ENCODE measurements at places on chromosomes 7 and 10.

GRCh38 chr10:58782876-58783851, 270.5 kb downstream of the BICC1 start:
- DNase-seq, result no peak

DNA sequence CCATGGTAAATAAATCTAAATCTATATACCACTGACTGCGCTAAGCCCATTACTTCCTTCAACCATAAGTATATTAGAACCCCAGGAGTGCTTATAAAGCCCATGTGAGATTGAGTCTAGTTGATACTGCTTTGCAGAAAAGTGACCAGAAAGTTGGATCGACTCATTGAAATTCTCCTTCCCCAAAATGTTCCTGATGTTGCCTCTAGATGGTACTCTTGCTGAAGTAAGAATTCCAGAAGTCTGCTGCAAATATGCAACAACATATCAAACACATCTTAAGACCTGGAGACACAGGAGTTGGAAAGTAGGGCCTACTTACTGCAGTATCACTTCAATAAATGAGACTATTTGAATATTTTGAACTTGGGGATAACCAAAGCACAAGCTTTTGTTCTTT, 550.8 kb downstream of the IPMK start:
- no peak for DNase-seq

DNA sequence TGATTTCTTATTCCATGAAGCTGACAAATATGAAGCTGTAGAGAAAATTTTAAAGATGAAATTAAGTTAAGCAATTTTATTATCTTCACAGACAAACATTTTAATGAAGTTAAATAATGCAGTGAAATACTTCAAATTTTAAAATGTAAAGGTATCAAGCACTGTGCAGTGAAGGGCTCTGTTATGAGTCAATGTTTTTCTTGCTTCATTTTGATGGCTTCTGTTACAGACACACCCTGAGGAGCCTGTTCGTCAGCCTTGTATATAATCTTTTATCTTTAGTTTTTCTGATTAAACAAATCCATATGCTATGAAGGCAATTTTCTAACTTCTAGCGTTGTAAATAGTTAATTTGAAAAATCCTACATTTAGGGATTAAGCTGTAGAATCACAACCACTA, 18.5 kb downstream of the VSTM2A start:
- DNase-seq, result no peak

DNA sequence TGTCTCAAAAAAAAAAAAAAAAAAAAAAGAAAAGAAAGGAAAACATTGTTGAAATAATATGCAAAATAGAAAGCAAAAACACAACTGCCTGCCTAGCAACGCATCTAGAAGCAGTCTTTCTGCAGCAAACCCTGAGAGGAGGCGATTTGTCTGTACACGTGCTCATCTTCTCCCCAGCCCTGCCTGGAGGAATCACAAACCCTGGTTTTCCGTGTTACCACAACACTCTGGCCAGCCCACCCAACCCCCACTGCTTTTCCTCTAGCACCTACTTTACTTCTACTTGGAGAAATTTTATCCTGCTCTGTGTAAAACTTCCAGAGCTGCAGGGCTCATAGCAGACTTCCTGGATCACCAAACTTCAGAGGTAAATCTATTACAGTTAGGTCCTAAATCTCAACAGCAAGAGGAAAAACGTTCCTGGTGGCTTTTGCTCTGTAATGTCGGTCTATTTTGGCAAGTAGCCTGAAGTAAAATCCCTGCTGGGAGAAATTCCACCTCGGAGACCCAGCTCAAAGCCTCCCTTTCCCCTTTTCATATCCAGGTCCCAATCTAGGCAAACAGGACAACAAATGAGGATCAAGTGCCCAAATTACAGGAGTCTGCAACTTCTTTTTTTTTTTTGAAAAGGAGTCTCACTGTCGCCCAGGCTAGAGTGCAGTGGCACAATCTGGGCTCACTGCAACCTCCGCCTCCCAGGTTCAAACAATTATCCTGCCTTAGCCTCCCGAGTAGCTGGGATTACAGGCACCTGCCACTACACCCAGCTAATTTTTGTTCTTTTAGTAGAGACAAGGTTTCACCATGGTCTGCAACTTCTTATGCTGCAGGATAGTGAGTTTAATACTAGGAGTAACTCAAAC, 91.6 kb downstream of the DNMBP start:
- no peak for DNase-seq

GRCh38 chr7:156656598-156656997, 16.0 kb downstream of the RNF32 start:
- DNase-seq, result no peak

- DNase-seq, result no peak
Observed at GRCh38 chr7:40506158-40506557, 371.4 kb downstream of the SUGCT start.

GRCh38 chr7:47794016-47794415, 154.2 kb downstream of the PKD1L1 start:
- DNase-seq, result no peak

DNA sequence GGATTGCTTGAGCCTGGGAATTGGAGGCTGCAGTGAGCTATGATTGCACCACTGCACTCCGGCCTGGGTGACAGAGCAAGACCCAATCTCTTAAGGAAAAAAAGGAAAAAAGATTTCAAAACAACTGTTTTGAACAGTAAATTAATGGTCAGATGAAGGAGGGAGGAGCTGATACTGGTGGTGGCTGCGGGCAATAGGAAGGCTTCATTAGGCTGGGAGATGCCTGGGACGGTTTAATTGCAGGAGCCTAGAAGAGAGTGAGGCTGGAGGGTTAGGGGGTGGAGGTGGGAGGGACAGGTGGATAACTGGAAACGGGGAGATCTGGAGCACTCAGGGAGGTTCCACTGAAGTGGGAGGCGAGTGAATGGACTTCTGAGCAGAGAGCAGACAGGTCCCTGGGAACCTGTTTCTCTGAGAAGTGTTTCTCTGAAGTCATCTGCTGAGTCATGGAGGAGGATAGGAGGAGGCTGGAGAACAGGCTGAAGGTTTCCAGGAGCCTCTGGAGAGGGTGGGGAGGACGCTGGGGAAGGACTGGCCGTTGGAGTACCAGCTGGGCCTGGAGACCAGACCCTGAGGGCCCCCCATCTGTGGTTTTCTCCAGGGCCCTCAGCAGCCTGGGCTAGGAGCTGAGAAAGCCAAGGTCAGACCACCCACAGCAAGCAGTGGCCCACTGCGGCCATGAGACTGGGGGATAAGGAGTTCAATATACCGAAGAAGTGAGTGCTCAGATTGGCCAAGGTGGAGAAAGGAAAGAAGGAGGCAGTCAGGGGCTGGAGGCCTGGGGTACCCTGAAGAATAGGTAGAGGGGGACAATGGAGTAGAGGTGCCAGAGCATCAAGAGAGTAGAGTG, 14.4 kb upstream of the YWHAG start:
- DNase-seq, result no peak

DNA sequence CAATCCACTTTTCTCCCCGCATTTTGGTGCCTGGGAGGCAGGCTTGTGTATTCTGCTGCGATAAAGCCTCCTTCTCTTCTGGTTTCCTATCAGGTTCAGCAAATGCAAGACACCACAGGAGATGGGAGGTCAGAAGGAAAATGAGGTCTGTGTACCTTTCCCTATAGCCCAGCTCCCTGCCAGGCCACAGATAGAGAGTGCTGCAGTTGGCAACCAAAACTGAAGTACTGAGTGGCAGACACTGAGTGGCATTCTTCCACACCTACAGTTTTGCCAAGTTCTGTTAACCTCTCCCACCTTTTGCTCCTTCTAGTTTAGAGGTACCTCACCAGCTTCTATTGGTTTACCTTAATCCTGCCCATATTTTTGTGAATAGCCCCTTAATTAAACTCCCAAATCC, 948.4 kb downstream of the SORCS1 start:
- DNase-seq, result no peak

DNA sequence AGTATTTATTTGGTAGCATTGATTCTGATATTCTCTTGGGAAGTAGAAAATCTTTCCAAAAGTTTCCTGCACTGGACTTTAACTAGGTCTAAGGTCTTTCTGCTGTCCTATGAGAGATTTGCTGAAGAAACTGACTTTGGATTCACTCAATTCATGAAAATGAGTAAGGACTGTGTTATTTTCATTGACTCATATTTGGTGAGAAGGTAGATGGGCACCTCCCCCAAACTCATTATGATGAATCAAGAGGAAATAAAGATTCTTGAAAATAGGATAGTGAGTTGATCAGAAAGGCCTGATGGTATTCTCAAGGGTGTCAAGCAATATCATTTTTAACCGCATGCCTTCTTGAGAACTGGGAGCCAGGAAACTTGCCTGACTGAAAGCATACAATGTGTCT, 110.3 kb downstream of the RNF133 start:
- DNase-seq, result no peak

DNA sequence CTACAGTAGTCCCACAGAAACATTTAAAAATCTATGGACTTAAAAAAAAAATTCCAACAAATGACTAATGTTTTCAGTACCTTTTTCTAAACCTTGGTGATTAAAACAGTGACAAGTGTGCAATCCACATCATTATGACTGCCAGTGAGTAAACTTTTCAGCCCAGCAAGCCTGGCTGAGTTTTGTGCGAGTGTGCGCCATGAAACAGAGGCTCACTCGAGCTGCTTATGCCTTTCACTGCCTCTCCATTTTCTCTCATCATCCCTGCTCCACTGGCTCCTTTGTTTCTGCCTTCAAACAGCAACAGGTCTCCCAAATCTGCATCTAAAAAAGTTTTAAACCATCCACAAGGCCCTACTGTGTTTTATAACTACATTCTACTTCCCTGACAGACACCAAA, 105.8 kb downstream of the USP6NL start:
- peak; percentile 16 for DNase-seq

- DNase-seq, result no peak
Observed at GRCh38 chr7:119572132-119572531, 700.8 kb upstream of the KCND2 start.

DNA sequence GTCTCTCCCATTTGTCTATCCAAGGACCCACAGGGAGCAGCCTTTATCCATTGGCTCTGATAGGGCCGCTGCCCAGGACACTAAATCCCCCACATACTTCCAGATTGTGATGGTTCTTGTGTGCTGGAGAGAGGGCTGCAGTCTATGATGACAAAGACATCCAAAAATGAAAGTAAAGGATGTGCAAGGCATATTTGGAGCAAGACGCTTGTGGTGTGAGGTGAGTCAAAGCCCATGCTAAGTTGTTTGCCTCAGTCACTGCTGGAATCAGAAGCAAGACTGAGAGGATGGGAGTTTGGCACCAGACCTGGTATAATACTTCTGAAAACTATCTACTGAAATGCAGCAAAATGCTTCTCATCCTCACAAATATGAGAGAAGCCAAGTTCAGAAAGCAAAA, 22.7 kb downstream of the ZNF22 start:
- DNase-seq, result no peak

DNA sequence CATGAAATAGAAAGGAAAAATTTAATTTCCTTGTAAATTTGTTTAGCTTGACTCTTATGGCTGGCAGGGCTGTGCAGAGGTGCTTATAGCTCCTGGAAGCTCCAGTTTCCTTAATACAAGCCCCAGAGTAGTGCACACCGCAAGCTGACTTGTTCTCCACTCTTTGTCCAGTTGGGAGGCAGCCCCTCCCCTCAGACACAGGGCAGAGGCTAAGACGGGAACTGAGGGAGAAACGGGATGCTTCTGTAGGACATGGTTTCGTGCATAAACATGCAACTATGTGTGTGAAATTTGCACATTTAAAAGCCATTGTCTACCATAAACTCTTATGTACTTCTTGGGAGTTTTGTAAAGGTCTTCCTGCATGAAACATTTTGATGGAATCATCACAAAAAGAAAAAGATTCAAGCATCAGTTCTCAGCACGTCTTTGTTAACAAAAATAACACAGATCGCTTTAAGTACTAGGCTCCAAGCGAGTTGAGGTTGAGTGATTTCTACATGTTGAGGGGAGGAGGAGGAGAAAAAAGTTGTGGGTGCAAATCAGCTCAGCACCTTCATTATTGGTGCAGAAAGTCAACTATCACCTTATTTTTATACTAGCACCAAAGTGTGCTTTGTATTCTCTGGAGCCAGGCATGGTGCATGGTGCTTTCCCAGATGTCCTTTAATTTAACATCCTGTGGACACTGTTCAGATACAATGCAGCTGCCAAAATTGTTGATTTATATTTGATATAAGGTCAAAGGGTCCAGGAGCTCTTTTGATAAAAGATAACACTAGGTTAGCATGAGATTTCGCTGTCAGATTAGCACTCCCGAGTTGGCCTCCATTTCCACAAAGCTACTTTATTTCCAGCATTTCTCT, 124.5 kb downstream of the CHN2 start:
- DNase-seq, result no peak

DNA sequence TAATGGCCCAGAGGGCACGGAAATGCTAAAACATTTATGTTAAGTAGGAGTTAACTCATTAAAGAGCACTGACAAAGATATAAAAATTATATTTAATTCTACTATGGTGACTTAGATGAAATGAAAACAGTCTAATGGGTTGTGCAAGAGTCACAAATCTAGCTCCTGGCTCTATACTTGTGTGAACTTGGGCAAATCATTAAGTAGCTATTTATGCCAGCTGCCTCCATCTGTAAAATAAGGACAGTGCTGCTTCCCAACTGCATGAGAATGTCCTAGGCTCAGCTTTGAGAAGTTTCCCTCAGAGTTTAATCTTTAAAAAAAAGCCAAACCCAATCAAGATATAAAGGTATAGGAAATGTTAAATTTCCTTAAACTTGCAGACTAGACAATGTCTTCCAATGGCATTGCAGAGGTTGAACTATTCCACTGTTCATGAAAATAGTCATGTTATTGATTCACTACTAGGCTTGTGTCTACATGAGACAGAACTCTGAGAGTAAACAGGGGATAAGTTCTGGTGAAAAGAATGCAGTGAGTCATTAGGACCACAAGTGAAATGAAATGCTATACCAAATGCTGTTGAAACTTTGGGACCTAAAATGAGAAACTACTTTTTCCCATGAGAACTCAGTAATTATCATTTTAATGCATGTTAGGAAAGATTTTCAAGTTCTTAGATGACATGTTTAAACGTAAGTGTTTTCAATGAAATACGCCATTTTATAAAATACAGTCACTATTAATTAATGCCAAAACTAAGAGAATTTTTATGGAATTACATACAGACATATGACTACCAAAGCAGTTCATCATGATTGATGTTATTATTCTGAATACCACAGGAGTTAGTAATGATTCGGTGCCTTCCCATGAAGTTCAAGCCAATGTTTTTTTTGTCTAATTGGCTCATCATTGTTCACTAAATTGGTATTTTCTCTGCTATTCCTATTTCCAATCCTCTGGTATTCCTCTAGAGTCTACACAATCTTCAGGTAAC, 84.2 kb downstream of the CDK6 start:
- no peak for DNase-seq

DNA sequence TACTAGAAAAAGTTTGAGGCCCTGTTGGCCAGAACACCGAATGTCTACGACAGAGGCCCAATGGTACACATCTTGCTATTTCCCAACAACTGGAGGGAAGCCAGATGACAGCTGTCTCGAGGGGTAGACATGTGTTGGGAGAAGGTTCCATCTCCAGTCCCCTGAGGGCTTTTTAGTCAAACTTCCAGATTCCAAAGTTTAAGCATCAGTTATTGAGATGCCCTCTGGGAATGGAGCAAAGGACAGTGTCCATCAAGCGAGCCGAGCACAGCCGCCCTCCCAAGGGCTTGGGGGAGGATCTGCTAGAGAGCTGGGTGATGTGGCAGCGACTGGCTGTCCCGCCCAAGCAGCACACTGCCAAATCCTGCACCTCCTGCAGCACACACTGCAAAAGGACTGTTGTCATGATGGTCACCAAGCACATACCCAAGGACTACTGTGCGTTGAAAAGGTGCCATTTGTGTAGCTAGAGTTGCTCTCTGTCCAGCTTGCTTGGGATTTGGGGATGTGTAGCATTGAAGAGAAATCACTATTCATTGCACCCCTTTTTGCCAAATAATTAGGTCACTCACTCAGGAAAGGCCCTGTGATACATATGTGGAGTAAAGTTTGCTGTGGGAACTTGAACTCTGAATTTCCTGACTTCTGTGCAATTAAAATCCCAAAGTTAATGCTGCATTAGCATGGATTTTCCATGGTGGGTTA, 164.6 kb downstream of the TRIL start:
- DNase-seq, result no peak

All from stimulated activated CD4-positive, alpha-beta T cell treated with anti-CD3 and anti-CD28 coated beads, Interleukin-4, amount 100 ng/mL, for 48 hours (primary cell).